ENCODE measurements at places on chromosomes 3 and 15.

DNA sequence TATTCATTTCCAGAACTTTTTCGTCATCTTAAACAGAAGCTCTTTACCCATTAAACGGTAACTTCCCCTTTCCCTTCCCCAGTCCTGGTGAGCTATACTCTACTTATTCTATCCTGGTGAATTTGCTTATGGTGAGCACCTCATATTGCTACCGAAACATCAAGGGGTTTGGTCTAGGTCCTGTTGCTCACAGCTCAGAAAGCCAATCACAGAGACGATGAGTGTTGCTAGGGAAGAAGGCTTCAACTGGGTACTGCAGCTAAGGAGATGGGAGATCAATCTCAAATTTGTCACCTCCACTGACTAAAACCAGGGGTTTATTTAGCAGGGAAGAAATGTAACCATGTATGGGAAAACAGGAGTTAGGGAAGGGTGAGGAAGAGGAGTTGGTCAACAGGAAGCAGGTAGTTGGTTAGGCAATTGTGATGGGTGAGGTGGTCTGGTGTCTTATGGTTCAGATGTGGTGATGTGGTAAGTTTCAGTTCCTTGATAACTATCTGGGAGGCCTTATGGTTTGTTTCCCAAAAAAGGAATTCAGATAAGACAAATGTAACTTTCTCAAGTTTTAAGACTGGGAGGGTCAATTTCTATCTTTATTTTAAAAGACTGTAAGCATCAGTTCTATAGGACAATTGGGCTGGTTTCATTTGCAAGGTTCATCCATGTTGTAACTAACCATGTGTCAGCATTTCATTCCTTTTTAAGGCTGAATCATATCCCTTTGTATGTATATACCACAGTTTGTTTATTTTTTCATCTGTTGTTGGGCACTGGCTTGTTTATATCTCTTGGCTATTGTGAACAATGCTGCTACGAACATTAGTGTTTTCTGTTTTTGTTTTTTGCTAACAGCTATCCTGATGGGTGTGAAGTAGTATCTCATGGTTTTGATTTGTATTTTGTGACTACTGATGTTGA lies 24.3 kb downstream of the ARHGAP11B start:
- no peak for DNase-seq

DNA sequence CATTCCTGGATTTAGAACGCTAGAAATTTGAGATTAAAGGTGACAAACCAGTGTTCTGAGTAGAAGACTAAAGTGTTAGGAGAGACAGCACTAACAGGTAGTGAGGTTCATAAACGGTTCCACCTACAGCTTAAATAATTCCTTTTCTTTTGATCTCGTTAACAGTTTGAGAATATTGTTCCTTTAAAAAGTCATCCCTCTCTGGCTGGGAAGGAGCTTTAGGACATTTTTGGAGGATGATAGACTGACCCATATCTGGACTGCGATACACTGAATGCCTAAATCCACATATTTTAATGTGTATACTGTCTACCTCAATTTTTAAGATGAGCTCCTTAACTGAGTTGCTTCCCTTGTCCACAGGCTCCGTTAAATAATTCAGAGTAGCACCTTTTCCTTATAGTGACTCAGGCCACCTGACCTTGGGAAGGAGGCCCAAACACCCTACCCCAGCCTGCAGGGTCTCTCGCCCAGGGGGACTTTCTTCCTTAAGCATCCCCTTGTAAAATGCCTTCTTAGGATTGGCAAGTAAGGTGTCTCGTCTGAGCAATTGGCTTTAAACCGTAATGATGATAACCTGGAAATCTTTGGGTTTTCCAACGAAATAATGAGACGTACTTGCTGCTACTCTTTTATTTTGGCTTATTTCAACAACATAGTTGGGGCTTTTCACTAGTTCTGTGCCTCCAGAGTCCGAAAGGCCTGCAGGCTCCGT lies 3.3 kb downstream of the TRIM71 start:
- no peak for DNase-seq

DNA sequence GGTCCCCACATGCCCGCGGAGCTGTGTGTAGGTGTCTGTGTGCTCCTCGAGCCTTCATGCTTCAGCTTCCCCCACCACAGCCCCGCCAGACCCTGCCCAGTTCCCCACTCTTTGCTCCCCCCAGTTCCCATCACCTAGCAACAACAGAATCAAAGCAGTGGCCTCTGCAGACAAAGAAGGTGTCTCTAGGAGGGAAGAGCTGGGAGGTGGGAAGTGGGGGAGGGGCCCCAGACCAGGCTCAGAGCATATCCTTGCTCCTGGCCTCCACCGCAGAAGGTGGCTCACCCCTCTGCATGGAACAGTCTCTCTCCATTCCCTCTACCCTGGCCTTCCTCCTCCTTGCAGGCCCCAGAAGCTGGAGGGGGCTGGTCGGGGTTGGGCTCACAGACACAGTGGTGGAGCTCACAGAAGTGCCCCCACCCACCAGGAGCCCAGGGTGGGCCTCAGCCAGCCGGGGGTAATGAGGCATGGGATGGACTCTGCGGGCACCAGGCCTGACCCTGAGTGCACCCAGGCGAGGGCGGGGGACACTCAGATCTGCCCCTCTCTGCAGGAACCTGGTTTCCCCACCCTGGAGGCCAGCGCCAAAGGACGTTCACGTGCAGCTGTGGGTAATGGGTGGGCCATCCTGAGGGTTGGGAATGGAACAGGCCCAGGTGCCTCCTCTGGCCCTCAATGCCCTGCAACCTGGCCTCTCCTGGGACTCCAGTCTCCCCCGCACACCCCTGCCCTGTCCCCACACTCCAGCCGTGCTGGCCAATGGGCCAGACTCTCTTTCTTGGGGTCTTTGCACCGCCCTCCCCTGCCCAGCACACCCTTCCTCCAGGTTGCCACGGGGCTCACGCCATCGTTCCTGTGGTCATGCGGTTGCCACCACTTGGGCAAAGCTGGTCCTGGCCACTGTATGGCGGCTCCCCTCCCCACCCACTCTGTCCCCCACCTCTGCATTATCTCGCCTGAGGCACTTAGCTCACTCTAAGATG lies 53.4 kb downstream of the TPRA1 start:
- no peak for DNase-seq

GRCh38 chr15:30791239-30792175 lies 112.2 kb upstream of the FAN1 start:
- no peak for DNase-seq

DNA sequence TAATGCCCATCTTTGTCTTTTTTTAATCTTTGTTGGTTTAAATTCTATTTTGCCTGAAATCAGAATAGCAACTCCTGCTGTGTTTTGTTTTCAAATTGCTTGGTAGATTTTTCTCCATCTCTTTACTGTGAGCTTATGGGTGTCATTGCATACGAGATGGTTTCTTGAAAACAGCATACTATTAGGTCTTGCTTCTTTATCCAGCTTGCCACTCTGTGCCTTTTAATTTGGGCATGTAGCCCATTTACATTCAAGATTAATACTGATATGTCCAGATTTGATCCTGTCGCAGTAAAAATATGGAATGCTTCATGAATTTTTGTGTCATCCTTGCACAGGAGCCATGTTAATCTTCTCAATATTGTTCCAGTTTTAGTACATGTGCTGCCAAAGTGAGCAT lies 316.6 kb downstream of the CGGBP1 start:
- no peak for DNase-seq

GRCh38 chr15:59217876-59218498 lies 11.3 kb downstream of the LDHAL6B start:
- DNase-seq = no peak

DNA sequence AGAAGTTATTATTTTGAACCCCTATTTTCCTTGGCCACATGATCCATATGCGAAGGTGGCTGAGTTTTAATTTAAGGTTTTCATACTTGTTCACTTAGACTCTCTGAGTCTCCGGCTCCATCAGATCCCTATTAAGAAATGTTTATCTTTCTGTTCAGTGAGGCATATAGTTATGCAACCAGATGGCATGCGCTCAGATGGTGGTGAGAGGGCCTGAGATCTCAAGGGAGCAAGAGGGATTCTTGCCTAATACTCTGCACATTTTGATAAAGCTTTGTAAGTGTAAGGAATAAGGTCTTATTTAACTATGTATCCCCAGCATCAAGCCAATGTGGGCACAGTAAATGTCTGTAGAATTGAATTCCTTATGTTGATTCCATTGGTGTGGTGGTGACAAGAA lies 78.9 kb upstream of the DPH6 start:
- no peak for DNase-seq

GRCh38 chr3:71621825-71622537 lies 38.5 kb upstream of the FOXP1 start:
- DNase-seq = no peak

GRCh38 chr3:140270329-140270728 lies 335.3 kb downstream of the CLSTN2 start:
- DNase-seq = no peak

DNA sequence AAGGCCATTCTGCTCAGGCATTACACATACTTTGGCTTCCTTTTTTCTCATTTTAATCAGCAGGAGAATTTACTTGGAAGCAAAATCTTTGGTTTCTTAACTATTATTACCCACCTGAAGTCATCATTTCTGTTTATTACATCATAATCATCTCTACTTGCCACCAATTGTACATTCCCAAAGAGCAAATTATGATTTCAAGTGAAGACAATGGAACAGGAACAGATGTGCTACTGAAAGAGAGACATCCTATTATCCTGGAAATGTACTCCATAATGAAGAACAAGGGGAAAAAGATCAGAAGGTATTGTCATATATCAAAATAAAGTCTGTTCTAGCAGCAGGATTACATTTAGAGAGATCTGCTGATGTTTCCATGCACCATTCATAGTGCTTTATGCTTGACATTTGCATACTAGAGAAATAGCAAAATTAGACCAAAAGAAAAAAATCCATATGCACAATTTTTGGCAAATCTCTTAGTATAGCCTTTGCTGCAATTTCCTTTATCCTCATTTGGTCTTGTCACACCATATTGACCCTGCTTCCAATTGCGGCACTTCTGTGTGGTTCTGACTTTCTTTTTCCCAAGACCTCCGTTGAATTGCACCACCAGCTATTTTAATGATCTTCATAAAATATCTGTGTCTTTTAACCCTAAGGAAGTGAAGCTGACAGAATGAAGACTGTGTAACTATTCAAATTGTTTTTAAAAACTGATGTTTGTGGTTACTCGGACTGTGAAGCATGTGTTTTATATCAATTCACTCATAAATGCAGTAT lies 683.8 kb downstream of the ZNF385D start:
- DNase-seq = no peak

- DNase-seq = no peak
Measured at GRCh38 chr3:183529717-183530116, 25.8 kb downstream of the KLHL6 start.

DNA sequence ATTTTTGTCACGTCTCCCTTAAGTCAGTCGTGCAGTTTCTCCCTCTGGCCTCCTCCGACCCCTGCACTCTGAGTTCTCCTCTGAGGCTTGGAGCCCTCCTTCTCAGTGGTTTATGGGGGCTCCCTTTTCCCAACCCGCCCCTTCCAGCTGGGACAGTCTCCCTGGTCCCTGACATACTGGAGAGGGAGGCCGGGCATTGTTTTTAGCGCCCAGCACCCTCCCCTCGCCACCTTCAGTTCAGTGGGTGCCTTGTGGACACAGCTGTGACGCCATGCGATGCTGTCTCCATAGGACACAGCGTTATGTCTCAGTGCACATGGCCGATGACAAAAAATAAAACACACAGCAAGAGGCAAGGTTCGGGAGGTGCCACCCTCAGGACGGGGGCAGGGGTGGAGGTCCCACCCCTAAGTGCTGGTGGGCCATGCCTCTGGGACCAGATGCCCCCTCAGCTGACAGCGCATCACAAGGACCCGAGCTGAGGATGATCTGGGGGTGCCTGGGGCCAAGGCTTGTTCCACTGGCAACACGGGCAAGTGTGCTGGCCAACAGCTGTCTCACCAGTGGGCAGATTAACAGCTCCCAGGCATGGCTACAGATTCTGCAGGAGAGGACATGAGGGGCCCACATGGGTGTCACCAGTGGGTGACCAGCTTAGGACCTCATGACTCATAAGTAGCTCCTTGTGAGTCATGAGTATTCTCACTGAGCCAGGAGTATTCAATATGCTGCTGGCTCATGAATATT lies 81.6 kb downstream of the PLXNA1 start:
- DNase-seq = no peak

DNA sequence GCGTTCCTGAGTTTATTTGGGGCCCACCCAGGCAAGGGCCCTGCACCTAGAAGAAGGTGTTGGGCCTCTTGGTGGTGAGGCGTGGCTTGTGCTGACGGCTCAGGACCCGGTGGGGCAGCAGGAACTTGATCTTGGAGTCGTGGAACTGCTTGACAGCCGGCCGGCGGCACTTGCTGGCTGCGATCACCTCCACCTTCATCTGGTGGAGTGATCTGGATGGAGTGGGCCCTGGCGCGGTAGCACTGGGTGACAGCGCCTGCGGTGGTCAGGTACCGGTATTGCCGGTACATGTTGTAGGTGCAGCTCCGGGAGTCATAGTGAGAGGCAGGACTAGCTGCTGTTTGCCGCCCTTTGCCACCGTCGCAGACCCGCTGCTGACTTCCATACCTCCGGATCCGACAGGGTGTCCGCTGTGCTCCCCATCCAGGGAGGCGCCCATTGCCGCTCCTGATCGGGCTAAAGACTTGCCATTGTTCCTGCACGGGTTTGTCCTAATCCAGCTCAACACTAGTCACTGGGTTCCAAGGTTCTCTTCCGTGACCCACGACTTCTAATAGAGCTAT lies 136.8 kb downstream of the ANO10 start:
- no peak for DNase-seq

DNA sequence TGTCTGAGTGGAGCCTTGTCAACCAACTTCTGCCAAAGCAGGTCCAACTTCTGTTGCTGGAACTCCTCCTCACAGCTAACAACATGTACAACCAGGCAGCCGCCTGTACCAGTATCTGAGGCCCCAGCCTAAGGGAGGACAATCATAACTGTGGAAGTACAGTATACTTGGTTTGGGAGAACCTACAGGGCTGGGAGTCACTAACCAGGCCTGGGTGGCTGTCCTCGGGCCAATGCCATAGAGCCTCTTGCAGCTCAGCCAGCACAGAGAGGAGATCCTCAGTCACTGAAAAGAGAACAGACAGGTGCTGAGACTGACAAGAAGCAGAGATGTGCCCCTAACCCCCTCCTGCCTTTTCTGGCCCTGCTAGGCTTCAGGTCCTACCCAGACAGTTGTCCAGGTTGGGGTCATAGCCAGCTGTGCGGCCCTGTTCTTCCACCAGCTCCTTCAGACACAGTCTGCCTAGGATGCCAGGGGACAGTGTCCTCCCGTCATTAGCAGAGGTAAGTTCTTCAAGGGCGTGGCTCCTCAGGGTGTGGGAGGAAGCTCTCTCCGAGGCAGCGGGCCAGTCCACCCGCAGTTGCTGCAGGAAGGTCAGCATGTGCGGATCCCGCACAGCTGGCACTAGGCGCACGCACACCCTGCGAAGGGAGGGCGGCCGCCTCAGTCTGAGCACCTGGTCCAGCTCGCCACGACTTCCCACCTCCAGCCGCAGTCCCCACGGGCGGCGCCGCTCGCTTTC lies 980 bp downstream of the DALRD3 start:
- DNase-seq = no peak

DNA sequence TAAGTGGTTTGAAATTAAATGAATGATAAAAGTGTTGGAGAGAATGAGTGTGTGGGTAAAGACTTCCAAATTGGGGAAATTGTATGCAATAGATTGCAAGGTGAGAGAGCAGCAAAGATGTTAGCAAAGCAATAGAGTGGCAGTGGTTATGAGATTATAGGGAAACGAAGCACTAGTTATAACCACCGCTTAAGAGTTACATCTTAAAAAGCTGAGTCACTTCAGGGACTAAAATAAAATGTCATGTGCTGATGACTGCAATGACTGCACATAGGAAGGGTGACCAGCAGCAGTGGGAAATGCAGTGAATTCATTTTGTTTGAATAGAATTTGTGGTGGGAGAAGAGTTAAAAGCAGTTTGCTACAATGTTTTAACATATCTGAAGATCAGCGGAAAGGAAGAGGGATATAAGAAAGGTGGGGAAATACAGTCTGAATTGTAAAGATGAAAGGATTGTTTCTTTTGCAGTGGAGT lies 127.3 kb downstream of the RAP2B start:
- no peak for DNase-seq

- DNase-seq = no peak
Measured at GRCh38 chr3:110562621-110563020, 509.0 kb upstream of the NECTIN3 start.

All from stimulated activated CD8-positive, alpha-beta memory T cell treated with anti-CD3 and anti-CD28 coated beads, Interleukin-4, amount 100 ng/mL, for 1 hour (primary cell).